Adrenal gland (tissue), 19 donors: ENCODE measurements at places on chromosomes 12 and 14. TPM values are rescaled to one million over a fixed set of nuclear protein-coding genes. Genes with fewer than 3 reads are reported as not detected.

Gene IL31
- polyA plus RNA-seq = not detected

Gene JPH4
- 5.9 TPM for polyA plus RNA-seq

Gene WIF1
- 0.51 TPM for polyA plus RNA-seq

Gene VDR
- polyA plus RNA-seq = 64.7 TPM

Gene ALKBH1
- polyA plus RNA-seq = 3.5 TPM

Gene GDF3
- polyA plus RNA-seq = 1.8 TPM

Gene CMA1
- polyA plus RNA-seq = not detected

Gene CARMIL3
- polyA plus RNA-seq = 5.8 TPM

Gene TEX22
- 0.20 TPM for polyA plus RNA-seq

Gene MAP3K12
- polyA plus RNA-seq = 85.1 TPM

Gene PRB2
- not detected for polyA plus RNA-seq

Gene RERG
- polyA plus RNA-seq = 47.9 TPM

Gene UNC79
- 4.3 TPM for polyA plus RNA-seq

Gene PDZRN4
- polyA plus RNA-seq = 1.2 TPM

Gene KRT72
- polyA plus RNA-seq = not detected
